ENCODE measurements at places on chromosomes 12 and 14.

- H3K4me1 ChIP-seq = peaks cover 3% of the 10 kb centered on the region
- H3K4me3 ChIP-seq = no peak overlapping the region
- no peaks in the 10 kb centered on the region for H3K27me3 ChIP-seq
- no peaks in the 10 kb centered on the region for H3K36me3 ChIP-seq
These were observed 478.8 kb downstream of the LRIG3 start for GRCh38 chr12:58441483-58441882.

GRCh38 chr14:102873546-102874061, 48.9 kb upstream of the AMN start:
- peaks cover 13% of the 10 kb centered on the region for H3K36me3 ChIP-seq
- no peaks in the 10 kb centered on the region for H3K27me3 ChIP-seq
- peaks cover 19% of the 10 kb centered on the region for H3K4me1 ChIP-seq
- H3K27ac ChIP-seq = peak overlapping the region; percentile 57
- peak overlapping the region; percentile 7 for H3K4me3 ChIP-seq
- no peak for DNase-seq

- DNase-seq = no peak
- peaks cover 19% of the 10 kb centered on the region for H3K4me1 ChIP-seq
- H3K27ac ChIP-seq = peak overlapping the region; percentile 34
- peaks cover 8% of the 10 kb centered on the region for H3K36me3 ChIP-seq
These were observed 10.4 kb downstream of the G2E3 start for GRCh38 chr14:30569216-30569902.

GRCh38 chr14:92847278-92847677, 53.2 kb downstream of the GOLGA5 start:
- no peak overlapping the region for H3K27ac ChIP-seq
- peaks cover 1% of the 10 kb centered on the region for H3K36me3 ChIP-seq
- peaks cover 17% of the 10 kb centered on the region for H3K4me1 ChIP-seq
- no peaks in the 10 kb centered on the region for H3K27me3 ChIP-seq
- no peak for DNase-seq

GRCh38 chr14:102663440-102663839, 71.0 kb downstream of the RCOR1 start:
- H3K27me3 ChIP-seq = no peaks in the 10 kb centered on the region
- peaks cover 2% of the 10 kb centered on the region for H3K36me3 ChIP-seq
- peaks cover 39% of the 10 kb centered on the region for H3K4me1 ChIP-seq
- no peak overlapping the region for H3K4me3 ChIP-seq
- peak overlapping the region; percentile 77 for H3K27ac ChIP-seq

DNA sequence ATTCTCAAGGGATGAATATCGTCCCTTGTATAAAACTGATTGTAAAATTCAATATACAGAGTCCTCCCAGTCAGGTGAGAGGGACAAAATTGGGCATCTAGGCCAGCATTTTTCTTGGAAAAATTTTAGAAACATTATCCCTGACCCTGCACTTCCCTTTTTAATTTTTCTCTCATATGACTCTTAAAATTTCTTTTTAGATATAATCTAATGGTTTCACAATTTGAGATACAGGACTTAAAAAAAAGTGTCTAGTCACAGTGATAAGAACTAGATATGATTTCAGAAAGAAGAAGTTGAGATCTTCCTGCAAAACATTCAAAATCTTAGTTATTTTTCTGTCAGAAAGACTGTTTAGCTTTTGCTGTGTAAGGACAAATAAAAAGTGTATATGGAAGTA, 270.8 kb upstream of the PPFIA2 start:
- H3K4me3 ChIP-seq = no peak overlapping the region
- H3K27ac ChIP-seq = no peak overlapping the region
- H3K36me3 ChIP-seq = no peaks in the 10 kb centered on the region
- no peak for DNase-seq
- H3K4me1 ChIP-seq = peaks cover 6% of the 10 kb centered on the region

GRCh38 chr14:101557811-101558738, 3.2 kb upstream of the DIO3 start:
- peaks cover 5% of the 10 kb centered on the region for H3K4me1 ChIP-seq
- peaks cover 52% of the 10 kb centered on the region for H3K27me3 ChIP-seq
- no peak for DNase-seq
- H3K36me3 ChIP-seq = peaks cover 4% of the 10 kb centered on the region

GRCh38 chr12:84807249-84807648, 105.3 kb downstream of the SLC6A15 start:
- H3K36me3 ChIP-seq = no peaks in the 10 kb centered on the region
- DNase-seq = no peak
- no peak overlapping the region for H3K4me3 ChIP-seq
- H3K27me3 ChIP-seq = peaks cover 17% of the 10 kb centered on the region
- H3K27ac ChIP-seq = no peak overlapping the region

DNA sequence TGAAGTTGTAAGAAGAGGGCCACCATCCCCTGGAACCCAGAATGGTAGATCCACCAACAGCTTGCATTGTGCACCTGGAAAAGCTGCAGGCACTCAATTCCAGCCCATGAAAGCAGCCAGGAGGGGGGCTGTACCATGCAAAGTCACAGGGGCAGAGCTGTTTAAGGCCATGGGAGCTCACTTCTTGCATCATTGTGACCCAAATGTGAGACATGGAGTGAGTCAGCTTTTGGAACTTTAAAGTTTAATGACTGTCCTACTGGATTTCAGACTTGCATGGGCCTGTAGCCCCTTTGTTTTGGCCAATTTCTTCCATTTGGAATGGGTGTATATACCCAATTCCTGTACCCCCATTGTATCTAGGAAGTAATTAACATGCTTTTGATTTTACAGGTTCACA, 50.8 kb downstream of the SLC16A7 start:
- H3K4me1 ChIP-seq = peaks cover 6% of the 10 kb centered on the region
- H3K27ac ChIP-seq = no peak overlapping the region
- DNase-seq = no peak
- H3K27me3 ChIP-seq = no peaks in the 10 kb centered on the region
- H3K36me3 ChIP-seq = peaks cover 4% of the 10 kb centered on the region
